ENCODE measurements at places on chromosomes 13 and 19.
A peak's percentile ranks its signal among the peaks of the same experiment; 100 is the strongest.

DNA sequence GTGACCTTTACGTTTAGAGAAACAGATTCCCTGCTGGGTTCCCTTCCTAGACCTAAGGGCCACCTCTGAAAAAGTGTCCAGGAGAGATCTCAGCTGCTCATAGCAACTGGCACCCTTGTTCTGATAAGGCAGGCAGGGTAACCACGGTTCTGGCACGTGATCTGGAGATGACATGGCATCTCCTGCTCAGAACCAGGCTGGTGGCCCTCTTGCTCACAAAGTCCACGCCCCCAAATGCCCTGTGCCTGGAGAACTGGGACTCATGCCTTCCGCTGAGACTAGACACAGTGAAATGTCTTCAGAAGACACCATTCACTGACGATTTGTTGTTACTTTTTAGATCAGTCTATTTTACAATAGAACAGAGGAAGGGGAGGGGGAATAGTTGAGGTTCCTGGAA, 174.1 kb downstream of the ZNF536 start:
- no peak for DNase-seq

DNA sequence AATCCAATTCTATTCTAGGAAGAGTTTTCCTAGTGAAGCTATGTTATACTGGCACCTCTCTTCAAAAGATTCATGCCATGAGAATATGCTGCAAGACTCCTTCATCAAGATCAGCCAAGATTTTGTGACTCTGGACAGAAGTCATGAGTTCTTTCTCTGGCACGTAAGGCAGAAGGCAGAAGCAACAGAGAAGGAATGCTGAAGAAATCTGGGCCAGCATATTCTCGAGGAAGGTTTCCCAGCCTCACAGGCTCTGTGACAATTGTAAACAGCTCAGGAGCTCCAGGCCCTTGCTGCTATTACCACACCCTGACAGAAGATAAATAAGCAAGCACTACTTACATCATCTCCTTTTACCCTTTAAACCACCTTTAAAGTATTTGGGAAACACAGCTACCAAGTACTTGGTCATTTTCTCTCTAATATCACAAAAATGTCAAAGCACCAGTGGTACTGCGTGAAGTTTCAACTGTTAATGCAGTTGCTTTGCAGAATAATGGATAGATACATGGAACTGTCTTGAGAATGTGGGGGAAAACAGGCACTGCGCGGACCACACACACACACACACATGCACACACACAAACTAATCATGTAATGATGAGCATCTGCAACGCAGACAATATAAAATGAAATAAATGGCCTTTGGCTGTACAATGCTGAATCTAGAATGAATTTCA, 55.4 kb downstream of the INTS6 start:
- no peak for DNase-seq

GRCh38 chr13:44223770-44224444, 149.7 kb upstream of the SERP2 start:
- DNase-seq: no peak

GRCh38 chr19:5844456-5845433, 5.2 kb upstream of the FUT6 start:
- DNase-seq: no peak

DNA sequence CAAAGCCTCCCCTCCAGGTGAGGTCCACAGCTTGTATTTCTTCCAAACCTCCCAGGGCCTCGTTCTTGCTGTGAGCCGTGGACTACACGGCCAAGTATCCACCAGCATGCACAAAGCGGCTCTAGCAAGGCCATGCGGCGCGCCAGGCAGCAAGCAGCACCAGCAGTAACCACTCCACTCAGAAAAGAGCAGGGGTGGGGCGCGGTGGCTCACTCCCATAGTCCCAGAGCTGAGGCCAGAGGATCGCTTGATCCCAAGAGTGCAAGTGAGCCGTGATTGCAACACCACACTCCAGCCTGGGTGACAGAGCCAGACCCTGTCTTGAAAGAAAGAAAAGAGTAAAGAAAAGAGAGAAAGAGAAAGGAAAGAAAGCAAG, 4.7 kb downstream of the CCDC8 start:
- DNase-seq: no peak

- DNase-seq: no peak
Observed at GRCh38 chr19:623974-624373, 9.4 kb downstream of the POLRMT start.

- DNase-seq: peak; percentile 48
Observed at GRCh38 chr19:18519962-18520847, 1.7 kb downstream of the ELL start.

DNA sequence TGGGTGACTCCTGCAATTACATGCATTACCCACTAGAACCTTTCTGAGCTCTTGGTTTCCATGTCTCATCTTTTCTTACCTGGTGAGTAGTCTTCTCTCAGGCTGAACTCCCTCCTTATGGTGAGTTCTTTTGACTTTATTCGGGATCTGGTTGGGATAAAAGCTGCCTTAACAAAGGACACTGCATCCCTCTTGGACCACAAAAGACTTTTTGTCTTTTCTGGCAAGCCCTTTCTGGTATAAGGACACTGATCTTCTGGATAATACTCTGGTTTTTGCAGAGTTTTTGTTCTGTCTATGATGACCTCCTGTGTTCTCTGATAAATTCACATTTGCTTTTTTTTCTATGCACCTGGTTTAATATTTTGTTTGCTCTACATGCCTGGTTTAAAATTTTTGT, 66.7 kb downstream of the SLITRK1 start:
- DNase-seq: no peak

- DNase-seq: no peak
Observed at GRCh38 chr13:110554227-110554836, 7.2 kb downstream of the RAB20 start.

GRCh38 chr19:12840091-12841079, 2.1 kb downstream of the MAST1 start:
- peak; percentile 66 for DNase-seq

Data from activated T-cell treated with anti-CD3 and anti-CD28 coated beads for 48 hours (primary cell).